ENCODE measurements at places on chromosomes 4 and X.

GRCh38 chr4:54165438-54165837 is 63.7 kb upstream of the PDGFRA start:
- peak; percentile 78 for DNase-seq

GRCh38 chrX:49892542-49892941 is 13.3 kb downstream of the USP27X start:
- no peak for DNase-seq

DNA sequence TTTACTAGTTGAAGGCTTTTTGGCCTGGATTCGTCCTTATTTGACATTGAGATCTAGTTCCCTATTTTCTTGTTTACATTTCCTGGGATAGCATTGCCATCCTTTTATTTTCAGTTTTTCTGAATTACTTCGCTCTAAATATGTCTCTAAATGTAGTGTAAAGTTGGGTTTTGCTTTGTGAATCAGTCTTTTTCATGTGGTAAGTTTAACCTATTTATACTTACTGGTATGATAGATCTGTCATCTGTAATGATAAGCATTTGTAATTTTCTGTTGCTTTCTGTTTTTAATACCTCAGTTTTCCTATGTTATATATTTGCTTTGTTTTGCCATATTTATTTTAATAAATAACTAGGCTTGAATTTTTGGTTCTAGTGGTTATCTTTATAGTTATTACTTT is 6.7 kb downstream of the PDK3 start:
- no peak for DNase-seq

DNA sequence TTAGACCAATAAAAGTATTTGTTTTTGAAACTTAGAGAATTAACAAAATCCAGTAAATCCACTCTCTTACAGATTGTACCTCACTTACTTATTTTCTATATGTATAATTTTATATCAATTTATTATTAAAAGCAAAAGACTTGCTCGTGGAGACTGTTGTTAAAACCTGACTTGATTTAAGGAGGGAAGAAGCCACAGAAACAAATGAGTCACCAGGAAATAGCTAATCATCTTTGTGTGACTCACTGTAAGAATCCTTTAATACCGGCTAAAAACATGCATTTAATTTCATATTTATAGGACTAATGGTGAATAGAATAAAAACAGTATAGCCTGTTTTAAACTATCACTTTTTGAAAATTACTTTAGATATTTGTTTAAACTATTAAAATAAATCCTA is 29.9 kb upstream of the UBE2NL start:
- peak; percentile 74 for DNase-seq

DNA sequence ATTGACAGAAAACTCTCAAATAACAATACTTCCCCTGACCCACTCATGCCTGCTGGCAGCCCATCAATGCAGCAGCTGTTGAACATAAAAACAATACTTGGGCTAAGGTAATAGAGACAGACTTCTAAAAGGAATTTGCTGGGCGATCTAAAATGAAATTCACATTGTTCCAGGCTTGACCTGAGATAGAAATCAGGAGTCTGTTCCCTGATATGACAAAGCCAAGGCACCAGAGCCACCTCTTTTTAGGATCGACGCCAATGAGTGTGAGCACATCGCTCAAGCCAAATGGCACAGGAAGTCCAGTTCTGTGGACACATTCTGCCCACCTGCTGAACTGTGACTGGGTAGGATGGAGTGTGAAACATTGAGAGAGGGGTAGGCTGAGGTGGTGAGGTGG is 4.9 kb downstream of the SEPTIN11 start:
- no peak for DNase-seq

DNA sequence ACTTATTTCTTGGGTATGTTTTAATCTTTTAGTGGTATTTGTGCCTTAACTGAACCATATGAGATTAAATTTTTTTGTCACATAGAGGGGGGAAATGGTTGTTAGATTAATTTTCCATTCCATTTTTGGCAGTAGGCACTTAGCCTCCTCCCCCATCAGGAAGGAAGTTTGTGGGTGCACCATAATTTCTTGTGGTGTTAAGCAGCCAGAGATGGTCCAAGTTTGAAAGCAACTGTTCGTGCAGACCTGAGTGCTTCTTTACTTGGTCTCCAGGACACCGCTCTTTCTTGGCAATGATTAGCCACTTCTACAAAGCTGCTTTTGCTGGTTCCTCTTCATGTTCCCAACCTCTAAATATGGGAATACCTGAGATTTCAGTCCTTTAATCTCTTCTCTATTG is 92.7 kb upstream of the RPL34 start:
- no peak for DNase-seq

Measured in HCEC 1CT (cell line).